NCI-H774 (cell line): ENCODE measurements at places on chromosomes 13 and 19.

DNA sequence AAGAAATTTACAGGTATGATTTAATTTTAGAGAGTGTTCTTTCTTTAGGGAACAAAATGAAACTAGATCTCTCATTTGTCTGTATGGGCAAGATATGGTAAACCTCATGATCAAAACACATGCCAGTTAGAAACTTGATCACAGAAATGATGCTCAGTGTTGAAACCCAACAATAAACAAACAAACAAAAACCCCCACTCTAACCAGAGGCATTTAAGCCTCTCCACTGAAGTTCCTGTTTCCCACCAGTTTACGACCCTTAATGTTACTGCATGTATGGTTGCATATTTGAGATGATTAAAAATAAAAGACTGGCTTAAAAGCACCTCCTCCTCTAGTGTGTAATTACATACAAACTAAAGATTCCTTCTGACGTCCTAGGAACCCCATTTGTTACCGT lies 293.3 kb upstream of the MAB21L1 start:
- DNase-seq, result no peak

GRCh38 chr13:112844879-112845278 lies 124.1 kb upstream of the MCF2L start:
- no peak for DNase-seq

- no peak for DNase-seq
Observed at GRCh38 chr13:102770435-102770834, 3.2 kb downstream of the TEX30 start.

DNA sequence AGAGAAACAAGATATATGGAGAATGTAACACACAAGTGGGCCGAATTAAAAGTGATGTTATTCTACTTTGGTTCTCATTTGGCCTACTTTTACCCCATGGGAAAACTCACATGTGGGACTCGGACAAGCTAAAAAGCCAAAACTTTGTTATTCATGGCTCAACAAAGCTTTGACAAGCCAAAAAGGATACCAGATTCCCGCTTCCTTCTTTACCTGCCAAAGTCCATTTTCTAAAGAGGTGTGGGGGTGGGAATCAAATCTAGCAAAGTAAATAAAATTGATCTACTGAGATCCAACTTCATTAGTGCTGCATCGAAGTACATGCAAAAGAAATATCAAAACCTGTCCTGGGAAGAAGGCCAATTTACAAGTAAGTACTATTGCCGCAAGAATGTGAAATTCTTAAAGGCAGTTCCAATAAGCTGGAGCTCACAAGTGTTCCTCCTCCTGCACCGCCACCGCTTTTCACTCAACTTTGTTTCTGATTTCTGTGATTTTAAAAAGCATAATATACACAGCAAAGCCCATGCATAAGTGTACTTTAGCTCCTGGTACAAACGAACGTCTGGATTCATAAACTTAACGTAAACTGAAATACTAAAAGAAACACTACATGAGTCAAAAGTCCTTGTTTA lies 1.1 kb downstream of the LNX2 start:
- DNase-seq, result no peak

GRCh38 chr13:95020298-95020987 lies 280.8 kb downstream of the ABCC4 start:
- DNase-seq, result no peak

DNA sequence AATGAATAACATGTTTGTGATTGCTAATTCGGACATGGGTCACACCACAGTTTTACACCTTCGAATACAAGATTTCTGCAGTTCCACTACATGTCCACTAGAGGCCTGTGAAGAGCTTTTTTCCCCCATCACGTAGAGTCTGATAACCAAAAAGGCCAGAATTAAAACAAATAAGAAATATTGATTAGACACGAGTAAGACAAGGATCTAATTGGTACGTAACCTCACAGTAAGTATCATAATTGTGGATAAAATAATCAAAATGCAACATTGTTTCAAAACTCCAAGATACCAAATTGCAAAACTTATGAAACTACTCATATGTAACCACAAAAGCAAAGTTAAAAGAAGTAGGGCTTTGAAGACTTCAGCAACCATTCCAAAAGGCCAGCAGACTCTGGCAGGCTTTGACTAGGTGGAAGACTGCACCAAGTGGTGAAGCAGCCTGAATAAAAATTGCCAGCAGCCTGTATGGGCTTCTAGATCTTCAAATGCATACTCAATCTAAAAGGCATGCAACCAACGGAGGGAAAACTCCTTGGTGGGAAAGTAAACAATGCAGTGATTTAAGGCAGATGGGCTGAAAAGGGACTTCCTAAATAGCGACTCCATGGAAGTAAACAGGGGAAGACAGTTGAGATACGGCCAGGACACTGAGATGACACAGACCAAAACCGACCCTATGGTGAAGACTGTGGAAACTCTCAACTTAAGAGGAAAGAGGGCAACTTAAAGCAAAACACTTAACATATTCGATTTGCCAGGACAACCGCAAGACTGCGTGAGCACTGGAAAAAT lies 56.7 kb downstream of the STARD13 start:
- peak; percentile 10 for DNase-seq

DNA sequence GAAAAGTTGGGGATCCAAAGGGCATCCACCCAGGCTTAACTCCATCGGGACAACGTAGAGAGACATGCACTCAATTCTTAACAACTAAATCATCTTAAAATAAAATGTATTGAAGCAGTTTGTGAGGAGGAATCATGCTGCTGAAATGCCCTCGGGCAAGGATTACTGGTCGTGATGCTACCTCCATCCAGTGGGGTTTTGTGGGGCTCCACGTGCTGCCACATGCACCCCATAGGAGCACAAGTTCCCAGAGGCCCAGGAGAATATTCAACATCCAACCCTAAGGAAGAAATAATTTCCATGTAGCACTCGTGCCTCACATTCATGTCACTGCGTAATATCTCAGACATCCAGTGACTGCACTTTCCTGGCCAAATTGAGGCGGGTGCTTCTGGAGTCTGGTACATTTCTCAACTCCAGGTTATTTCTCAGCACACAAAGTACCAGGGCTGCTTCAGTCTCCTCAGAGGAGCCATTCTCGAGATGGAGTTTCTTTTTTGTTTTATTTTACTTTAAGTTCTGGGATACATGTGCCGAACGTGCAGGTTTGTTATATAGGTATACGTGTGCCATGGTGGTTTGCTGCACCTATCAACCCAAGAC lies 429.8 kb downstream of the FOXO1 start:
- DNase-seq, result no peak

GRCh38 chr13:111566567-111566966 lies 246.1 kb downstream of the TEX29 start:
- no peak for DNase-seq

DNA sequence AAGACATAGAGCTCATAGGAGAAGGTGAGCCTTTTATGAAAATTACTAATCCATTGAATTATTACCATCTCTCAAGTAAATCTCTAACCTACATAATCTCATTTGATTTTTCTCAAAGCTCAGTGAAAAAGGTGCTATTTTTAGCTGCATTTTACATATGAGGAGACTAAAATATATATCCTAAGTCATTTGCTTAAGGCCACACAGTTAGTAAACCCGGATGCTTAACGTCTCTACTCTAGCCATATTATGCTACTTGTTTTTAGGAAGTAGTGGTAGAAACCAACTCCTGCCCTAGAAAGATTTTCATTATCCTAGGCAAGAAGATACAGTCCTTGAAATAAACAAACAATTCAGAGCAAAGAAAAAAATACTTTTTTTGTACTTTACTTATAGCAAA lies 108.9 kb downstream of the RBM26 start:
- DNase-seq, result no peak

DNA sequence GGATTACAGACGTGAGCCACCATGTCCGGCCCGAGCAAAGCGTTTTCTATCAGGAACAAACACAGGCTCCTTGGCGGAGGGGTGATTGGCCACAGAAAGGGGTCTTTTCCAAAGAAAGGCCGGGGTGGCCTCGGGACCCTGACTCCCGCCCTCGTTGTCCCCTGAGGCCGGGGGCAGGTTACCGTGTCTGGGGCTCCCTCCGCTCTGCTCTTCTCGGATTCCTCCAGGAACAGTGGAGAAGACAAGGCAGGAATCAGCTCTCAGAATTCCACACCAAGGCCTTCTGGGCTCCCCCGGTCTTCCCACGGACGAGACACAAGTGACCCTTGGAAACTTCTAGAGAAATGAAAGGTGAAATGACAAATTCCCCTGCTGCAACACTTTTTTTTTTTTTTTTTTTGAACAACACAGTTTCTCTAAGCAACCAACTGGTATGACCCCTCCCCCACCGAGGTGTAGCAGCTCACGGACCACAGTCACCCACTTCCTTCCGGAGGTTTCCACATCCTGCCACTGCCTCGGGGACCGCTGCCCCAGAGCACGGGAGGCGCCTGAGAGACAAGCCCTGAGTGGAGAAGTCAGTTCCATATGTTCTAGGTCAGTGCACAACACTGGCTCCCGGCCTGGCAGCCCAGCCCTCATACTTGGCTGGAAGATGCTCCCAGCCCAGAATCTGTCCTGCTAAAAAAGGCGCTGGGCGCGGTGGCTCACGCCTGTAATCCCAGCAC lies 11.0 kb downstream of the MOB3A start:
- DNase-seq, result no peak

GRCh38 chr19:50822661-50823208 lies 852 bp downstream of the KLK1 start:
- DNase-seq, result no peak

- DNase-seq, result no peak
Observed at GRCh38 chr13:29782798-29783197, 67.6 kb downstream of the UBL3 start.

DNA sequence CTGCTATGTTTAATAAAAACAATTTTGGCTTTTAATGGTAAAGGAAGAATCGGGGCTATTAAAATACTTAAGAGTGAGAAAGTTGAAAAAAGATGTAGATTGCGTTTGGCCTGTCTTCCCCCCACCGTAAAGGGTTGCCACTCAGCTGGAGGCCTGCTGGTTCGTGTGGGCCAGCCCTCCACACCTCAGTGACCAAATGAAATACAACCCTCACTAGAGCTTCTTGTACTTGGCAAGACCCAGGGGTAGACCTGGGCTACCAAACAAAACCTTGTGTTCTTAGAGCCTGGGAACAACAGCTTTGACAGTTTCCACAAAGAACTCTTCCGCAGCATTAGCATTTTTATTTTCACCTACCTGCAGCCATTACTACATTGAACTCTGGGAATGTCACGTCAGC lies 152.8 kb upstream of the PABPC3 start:
- no peak for DNase-seq

GRCh38 chr19:55333870-55334269 lies 5.8 kb upstream of the KMT5C start:
- DNase-seq, result no peak

DNA sequence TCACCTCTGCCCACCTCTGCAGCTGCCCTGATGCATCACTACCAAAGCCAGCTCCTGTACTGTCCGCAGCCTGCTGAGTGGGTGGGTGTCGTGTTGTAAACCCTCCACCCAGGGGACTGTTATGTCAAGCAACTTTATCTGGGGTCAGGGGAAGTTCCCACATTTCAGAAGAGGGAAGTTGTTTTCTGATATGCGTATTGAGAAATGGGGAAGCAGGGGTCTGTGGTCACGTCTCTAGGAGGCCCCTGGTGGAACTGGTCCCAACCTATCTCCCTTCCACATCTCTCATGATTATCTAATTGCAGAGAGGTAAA lies 31.2 kb downstream of the CLEC17A start:
- DNase-seq, result no peak

GRCh38 chr19:46369817-46370216 lies 22.9 kb downstream of the PPP5C start:
- no peak for DNase-seq

DNA sequence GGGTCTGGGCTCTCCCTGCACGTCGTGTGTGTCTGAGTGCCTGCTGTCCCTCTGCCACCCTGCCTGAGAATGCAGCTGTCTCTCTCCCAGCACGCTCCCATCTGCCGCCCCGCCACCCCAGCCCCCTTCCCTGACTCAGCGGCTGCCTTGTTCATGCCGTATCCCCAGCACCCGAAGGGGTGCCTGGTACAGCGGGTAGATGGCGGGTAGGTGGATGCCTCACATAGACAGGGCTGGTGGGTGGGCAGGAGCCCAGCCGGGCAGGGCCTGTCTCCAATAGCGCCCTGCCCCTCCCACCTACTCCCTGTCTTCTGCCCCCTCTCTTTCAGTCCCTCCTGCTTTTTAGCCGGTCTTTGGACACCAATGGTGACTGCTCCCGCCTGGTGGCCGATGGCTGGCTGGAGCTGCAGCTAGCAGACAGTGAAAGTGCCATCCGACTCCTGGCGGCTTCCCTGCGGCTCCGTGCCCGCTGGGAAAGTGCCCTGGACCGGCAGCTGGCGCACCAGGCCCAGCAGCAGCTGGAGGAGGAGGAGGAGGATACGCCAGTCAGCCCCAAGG lies 30.3 kb downstream of the DHX34 start:
- DNase-seq, result no peak
